CD4-positive, alpha-beta T cell treated with Interleukin-12 subunit alpha and Interleukin-12 subunit beta, for 1 hour (primary cell): ENCODE measurements at places on chromosomes 16 and 17.

- DNase-seq, result peak; percentile 98
These were observed 27.8 kb upstream of the METRNL start for GRCh38 chr17:83051396-83052240.

DNA sequence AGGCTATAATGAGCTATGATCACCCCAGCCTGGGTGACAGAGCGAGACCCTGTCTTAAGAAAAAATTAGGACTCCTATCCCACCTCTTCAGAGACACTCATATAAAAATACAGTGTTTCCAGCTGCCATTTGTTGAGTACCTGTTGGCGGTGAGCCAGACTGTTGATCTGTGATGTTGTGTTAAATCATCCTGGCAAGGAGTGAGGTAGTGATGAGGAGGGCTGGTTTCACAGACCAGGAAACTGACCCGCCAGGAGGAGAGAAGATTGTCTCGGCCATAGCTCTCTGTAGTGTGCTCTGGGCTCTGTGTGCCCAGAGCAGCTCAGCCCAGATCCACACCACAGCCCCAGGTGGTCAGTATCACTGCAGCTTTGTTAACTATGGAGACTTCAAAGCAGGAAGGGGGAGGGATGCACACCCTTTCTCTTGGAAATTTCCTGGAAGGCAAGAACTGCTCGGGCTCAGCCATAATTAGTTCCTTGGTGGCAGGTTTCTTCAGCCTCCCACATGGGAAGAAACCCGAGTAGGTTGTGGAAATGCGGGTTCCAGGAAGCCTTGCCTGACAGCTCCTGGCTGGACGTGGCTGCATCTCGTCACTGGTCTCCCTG, 343.0 kb downstream of the SNX29 start:
- no peak for DNase-seq

DNA sequence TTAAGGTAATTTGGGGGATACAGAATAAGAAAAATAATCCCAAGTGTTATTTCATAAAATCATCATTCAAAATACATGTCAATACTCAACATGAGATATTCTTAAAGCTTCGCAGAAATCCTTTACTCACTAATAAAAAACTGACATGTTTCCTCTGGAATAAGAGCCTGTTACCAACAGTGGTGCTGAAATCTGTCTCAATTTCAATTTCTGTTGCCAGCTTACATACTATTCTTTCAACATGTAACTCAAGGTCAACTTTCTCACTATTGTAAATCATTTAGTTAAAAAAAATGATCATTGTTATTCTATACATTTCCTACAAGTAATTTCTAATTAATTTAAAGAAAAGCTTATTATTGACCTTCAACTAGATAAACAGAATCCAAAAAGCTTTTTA, 67.9 kb downstream of the CEP95 start:
- DNase-seq, result no peak

GRCh38 chr17:38508954-38509771, 80.9 kb downstream of the ARHGAP23 start:
- peak; percentile 72 for DNase-seq
